Neuronal stem cell (in vitro differentiated cells): ENCODE measurements at places on chromosomes 2 and 18.

DNA sequence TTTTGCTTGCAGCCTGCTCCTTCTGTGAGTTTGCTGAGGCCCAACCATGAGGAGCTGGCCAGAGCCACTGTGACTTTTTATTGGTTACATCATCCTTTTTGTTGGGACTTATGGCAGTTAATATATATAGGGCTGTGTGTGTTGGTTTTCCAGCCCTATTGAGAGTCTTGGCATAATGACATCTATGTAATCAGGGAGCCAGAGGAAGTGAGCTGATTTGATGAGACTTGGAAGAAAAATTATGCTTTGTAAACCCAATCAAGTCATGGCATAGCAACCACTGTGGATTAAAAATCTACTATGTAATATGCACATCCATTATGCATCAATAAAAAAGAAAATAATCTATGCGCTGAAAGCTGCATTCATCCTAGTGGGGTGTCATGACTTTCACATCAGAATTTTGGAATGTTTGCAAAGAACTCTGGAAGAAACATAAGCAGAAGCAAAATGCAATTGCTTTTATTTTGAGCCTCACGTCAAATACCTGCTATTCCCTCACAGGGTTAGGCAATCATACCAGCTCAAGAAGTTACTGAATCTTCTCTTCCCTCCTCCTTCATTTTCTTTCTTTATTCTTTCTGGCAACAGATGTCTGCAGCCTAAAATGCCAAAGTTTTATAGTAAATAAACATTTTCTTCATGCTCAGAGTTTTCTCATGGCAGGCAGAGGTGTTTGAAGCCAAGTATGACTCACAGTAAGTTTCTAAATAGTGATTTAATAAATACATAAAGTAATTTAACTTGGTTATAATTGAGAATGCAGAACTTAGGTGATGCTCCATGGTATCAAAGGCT, 308.5 kb downstream of the KCNS3 start:
- DNase-seq = no peak

- DNase-seq = no peak
These were observed 88.5 kb downstream of the RTTN start for GRCh38 chr18:70116949-70117348.

DNA sequence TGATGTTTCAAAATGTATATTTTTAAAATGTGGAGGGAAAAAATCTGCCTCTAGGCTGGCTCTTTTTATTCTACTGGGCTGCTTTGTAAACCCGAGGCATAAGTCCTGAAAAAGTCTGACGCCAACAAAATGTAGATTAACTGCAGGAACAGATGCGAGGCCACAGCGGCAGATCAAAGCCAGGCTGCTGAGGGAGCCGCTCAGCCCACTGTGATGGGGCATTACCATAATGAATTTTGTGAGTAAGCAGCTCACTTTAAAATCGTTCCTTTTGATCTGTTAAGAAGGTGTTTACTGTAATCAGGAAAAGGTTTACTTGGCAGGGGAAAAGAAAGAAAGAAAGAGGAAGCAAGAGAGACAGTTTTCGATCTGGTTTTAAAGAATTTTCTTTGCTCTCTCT, 269.0 kb downstream of the ICOS start:
- no peak for DNase-seq

DNA sequence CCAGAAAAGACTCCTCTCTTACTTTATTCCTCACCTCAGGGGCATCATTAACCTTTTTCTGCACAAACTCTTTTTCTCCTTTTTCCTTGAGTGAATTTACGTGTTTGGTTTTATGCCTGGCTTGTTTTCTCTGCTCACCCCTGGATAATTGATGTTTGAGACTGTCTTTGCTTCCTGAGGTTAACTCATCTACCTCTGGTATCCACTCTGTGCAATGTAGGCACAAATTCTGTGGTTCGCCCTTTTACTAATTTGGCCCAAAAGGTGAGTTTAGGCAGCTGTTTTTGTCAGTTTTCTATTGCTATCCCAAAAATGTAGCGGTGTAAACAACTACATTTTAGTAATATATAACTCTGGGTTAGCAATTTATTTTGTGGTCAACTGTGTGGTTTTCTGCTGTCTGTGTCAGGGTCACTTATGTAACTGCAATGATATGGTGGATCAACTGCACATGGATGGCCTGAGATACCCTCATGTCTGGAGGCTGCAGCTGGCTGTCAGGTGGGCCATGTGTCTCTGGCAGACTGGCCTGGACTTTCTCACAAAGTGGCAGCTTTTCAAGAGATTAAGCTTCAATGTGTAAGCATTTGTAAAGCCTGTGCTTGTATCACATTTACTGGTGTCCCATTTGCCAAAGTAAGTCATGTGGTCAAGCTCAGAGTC, 329.7 kb downstream of the FSIP2 start:
- no peak for DNase-seq

GRCh38 chr2:106975641-106976040, 89.7 kb upstream of the ST6GAL2 start:
- DNase-seq = no peak

DNA sequence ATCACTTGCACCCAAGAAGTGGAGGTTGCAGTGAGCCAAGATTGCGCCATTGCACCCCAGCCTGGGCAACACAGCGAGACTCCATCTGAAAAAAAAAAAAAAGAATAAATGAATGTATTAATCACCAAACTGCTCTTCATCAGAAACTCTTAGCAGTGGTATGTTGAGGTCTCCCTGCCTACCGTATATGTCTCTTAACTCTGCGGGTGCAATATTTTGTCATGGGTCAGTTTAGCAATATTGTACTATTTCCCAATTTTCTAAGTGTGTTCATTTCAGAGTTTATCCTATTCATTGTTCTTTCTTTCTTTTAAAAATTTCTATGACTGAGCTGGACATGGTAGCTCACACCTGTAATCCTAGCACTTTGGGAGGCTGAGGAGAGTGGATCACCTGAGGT, 37.9 kb upstream of the MAP4K3 start:
- DNase-seq = no peak

- DNase-seq = peak; percentile 36
These were observed 14.3 kb upstream of the STAM2 start for GRCh38 chr2:152189622-152190495.

DNA sequence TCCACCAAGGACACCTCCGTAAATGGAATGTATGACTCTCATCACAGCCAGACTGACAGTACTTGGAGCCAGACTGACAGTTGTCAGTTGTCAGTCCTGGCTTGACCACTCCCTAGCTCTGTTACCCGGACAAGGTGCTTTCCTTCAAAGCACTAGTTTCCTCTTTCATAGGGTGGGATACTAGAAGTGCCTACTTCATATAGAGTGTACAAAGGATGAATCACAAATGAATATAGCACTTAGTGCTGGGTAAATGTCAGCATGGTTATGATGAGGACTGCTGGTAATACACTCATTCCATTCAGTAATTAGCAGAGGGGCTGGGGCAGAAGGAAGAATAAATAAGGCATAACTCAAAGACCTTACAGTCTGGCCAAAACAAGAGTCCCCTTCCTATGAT, 91.4 kb downstream of the ARL4C start:
- DNase-seq = no peak

DNA sequence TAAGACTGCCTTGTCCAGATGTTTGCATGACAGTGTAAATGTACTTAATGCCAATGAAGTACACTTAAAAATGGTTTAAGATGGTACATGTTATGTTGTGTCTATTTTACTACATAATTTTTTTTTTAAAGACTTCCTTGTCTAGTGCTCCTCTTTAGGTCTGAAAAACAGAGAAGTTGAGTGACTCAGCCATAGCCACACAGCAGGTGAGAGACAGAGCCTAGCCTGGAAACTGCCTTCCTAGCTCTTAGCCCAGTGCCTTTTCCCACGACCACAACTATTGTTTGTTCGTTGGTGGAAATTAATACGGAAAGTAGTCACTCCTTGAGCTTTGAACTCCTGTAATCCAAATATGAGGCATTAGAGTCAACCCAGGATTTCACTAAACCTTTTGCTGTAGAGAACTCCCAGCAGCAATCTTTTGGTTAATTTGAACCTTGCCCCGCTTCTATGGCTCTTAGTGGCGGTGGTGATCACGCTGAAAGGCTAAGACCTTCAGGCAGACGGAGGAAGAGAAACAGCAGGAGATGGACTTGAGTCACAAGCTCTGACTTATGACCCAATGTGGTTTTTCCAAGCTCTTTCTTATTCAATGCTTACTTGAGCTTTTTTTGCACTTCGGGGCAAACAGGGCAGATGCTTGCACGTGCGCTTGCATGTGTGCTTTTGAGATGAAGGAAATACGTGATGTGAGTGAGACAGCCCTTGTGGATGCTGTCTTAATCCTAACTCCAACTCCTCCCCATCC, 21.2 kb downstream of the TRIB2 start:
- DNase-seq = no peak

DNA sequence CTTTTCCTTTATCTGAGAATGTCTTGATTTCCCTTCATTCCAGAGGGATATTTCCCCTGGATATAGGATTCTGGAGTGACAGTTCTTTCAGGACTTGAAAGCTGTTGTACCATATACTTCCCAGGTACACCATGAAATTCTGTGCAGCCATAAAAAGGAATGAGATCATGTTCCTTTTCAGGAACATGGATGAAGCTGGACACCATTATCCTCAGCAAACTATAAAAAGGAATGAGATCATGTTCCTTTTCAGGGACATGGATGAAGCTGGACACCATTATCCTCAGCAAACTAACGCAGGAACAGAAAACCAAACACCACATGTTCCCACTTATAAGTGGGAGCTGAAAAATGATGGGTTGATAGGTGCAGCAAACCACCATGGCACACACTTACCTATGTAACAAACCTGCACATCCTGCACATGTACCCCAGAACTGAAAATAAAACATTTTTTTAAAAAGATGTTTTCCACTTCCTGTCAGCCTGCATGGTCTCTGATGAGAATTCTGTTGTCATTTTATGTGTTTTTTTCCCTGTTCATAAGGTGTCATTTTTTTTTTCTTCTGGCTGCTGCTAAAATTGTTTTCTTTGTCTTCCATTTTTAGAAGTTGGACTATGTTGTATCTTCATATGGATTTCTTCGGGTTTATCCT, 133.3 kb downstream of the DNAH6 start:
- DNase-seq = no peak

DNA sequence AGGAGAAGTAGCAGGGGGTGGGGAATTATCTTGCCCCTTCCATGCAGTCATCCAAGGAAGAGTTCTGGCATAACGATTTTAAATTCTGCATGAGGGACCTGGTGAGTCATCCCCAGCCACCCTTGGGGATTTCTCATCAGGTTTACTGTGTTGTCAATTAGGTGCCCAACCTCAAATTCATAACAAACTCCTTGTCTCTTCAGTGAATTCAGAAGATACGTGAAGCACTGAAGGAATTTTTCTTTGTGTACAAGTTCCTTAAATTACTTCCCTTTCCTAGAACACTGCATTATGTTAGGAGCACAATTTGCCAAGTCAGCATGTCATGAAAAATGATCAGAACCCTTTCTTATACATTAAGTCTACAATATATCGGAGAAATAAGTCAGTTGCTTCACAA, 70.8 kb upstream of the NOSTRIN start:
- DNase-seq = no peak

DNA sequence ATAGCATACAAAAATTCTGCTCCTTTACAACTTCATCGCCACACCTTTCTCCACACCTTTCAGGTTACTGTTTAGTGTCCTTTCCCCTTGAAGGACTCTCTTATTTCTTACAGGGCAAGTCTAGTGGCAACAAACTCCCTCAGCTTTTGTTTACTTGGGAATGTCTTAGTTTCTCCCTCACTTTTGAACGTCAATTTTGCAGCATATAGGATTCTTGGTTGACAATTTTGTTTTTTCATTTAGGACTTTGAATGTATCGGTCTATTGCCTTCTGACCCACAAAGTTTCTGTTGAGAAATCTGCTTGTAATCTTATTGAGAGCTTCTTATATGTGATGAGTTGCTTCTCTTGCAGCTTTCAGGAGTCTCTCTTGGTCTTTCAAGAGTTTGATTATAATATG, 43.5 kb downstream of the SLC39A10 start:
- no peak for DNase-seq

- DNase-seq = no peak
These were observed 142.0 kb upstream of the GAREM1 start for GRCh38 chr18:32612651-32613050.

GRCh38 chr2:26164231-26164630, 8.7 kb upstream of the GAREM2 start:
- no peak for DNase-seq
